ENCODE measurements at places on chromosomes 4 and X.

DNA sequence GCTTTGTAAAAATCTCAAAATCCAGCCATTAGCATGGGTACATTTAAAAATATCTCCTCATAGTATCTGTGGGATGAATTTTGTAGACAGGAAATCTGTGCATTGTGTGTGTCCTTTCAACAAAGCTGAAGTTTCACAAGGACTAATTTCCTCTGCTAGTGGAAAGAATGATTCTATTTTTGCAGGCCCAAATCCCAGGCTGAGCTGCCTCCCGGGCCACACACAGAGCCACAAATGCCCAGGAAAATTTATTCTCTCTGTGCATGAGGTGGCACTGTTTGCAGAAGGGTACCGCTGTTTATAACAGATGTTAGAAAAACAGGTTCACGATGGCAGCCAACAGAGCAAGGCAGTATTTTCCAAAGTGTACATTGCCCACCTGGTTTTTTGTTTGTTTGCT is 11.0 kb upstream of the VCX3B start:
- no peak for DNase-seq

DNA sequence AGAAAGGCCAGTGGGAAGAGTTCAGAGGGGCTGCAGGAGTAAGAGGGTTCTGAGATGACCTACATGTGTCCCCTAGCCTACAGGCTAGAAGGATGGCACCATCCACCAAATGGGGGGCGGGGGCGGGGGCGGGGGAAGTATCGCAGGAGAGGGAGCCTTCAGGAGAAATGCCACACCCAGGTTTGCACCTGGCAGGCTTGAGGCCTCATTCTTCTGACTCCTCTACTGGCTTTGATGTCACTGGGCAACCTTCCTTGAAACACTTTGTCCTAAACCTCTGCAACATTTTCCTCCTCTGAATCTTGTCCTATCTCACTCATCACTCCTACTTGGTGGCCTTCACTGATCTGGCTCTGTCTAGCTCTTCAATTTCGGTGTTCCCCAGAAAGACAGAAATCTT is 24.0 kb downstream of the CD99L2 start:
- DNase-seq: no peak

- peak; percentile 96 for DNase-seq
Observed at GRCh38 chrX:281166-281999, at the start of gene PLCXD1. Gene PLCXD1, plus strand, starts transcription at chrX:281381. Its CDS starts 2,807 bp downstream, at chrX:284188.

GRCh38 chr4:38943343-38943742 is 75.7 kb downstream of the FAM114A1 start:
- no peak for DNase-seq
